ENCODE measurements at places on chromosomes 4 and X.

DNA sequence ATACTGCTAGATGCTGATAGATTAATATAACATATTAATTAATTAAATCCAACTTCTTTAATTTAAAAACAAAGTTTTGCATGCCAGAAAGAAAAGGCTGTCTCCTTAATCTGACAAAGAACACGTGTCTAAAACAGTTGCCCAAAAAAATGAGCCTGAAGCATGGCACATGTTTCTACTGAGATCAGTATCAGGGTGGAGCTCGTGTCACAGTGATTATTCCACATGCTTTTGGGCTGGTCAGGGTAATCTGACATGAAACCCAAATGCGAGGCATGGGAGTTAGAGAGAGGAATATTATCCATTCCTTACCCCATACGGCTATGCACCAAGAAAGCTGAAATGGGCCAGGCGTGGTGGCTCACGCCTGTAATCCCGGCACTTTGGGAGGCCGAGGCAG, 79.4 kb upstream of the ADRA2C start:
- no peak for DNase-seq

GRCh38 chr4:90227177-90227576, 100.0 kb downstream of the CCSER1 start:
- DNase-seq = no peak

- no peak for DNase-seq
These were observed 6.1 kb downstream of the RPS3A start for GRCh38 chr4:151105454-151106032.

DNA sequence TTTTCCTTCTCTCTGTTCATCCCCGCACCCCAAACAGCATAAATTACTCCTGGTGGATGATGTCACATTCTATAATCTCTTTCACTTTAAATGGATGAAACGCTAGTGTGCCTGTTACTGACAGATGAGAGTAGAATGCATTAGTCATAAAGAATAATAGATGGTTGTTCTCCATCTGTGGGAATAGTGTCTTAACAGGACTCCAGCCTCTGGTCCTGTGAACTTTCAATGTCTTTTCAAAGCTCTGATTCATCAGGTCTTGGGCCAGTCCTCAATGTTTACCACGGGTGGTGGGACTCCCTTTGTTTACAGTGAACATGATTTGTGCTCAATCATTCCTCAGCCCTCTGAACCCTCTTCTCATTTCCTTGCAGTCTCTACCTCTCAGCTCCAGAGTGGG, 182.6 kb downstream of the GABRB1 start:
- DNase-seq = no peak

DNA sequence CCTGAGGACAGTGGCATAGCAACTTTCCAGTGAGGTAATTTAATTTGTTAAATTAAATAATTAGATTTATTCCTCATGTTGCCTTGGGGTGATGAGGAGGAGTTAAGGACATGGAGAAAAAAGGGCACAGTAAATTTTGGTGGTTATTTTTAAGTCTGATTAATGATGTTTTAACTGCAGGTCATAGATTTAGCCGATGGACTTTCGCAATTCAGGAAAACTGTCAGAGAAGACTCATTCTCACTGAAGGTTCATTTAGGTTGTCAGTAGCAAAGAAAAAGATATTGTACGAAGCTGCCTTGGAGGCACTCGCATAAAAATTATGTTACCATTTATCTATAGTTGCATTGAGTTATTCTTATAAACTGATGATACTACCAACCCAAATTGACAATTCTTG, 164.2 kb upstream of the PITX2 start:
- DNase-seq = no peak

GRCh38 chr4:27763830-27764525, 903.3 kb downstream of the STIM2 start:
- DNase-seq = no peak

DNA sequence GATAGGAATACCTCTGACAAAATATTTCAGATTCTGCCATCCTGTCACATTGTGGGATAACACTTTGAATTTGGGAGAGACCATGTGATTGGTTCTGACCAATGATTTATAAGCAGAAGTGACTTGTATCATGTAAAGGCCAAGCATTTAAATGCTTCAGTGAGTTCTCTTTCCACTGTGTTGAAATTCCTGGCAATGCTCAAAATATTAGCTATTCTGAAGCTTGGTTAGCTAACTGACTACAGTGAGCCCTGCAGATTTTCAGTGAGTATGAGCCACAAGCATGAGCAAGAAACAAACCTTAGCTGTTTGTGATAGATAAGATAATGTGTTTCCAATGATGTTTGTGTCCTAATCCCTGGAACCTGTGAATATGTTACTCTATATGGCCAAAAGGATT, 562.8 kb upstream of the AADAT start:
- no peak for DNase-seq

GRCh38 chr4:40952217-40952616, 202.5 kb downstream of the NSUN7 start:
- no peak for DNase-seq

DNA sequence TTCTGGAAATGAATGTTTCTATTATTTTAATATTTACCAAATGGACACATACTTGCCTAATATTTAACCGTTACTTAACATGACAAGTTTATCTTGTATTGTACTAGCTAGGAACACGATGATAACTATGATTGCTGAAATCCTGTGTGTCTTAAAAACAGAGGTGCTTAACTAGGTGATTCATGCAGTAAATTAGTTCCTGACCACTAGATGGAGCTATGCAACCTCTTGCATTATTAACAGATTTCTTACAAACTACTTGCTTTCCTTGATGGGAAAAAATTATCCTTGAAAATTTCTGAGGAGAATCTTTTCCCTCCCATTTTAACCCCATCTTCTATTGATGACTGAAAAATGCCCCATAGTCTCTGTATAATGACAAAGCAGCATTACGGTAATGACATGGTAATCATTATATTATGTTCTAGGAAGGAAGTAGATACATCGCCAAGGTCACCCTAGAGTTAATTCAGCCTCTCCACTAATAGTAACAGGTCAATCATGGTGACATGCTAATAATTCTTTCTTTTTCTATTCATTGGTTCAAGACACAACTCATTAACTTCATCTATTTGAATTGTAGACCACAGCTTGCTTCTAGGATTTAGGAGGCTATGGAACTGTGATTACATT, 844.2 kb downstream of the RAPGEF2 start:
- no peak for DNase-seq

GRCh38 chrX:65300104-65300809, 234.3 kb downstream of the LAS1L start:
- no peak for DNase-seq

DNA sequence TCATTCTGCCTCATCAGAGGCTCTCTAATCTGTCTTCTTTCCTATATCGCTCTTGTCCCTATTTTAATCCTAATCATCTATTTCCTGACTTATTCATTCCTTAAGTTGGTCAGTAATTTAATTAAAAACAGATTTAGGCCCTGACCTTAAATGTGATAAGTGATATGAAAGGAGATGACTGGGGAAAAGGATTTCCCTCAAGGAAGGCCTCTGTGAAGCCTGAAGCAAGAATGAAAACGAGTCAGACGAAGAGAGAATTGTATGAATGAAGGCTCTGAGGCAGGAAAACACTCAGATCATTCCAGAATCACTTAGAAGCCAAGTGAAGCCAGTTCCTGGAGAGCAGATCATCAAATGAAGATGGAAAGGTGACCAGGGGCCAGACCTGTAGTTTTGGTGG, 22.1 kb downstream of the PKD2 start:
- DNase-seq = no peak

GRCh38 chr4:40314951-40315350, 20.2 kb upstream of the CHRNA9 start:
- DNase-seq = no peak

- no peak for DNase-seq
These were observed 45.8 kb downstream of the TSPAN5 start for GRCh38 chr4:98612318-98613250.

DNA sequence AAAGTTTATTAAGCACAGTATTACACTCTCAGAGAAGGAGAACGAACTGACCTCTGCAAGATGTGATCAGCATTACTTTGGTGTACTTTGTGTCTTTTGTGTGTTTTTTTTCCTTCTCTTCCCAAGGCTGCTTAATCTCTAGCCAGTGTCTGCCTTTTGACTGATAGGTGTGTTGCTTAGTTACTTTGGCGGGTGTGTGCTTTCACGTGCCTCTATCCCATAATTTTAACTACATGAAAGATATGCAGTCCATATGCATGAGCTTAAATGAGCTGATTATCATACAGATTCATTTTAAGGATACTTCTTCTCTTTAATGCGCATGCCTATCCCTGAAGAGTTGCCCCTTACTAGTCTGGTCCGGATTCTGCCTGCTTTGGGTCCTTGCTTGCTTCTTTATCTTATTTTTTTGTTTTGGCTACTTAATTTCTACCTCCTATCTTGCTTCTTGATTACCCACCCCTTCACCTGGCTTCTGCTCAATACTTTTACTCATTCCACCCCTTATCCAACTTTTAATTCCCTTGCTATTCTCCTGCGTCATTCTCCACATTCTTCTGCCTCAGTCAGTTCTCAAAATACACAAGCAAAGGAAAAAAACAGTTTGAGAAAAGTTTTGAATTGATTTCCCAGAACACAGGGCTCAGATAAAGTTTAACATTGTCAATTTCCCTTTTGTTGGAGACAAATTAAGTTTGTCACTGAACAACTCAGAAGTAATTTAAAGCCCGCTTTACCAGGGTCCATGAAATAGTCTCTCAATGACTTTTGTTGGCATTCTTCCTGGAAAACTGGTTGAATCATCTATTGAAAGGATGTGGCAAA, 182.0 kb downstream of the TENT5D start:
- no peak for DNase-seq

DNA sequence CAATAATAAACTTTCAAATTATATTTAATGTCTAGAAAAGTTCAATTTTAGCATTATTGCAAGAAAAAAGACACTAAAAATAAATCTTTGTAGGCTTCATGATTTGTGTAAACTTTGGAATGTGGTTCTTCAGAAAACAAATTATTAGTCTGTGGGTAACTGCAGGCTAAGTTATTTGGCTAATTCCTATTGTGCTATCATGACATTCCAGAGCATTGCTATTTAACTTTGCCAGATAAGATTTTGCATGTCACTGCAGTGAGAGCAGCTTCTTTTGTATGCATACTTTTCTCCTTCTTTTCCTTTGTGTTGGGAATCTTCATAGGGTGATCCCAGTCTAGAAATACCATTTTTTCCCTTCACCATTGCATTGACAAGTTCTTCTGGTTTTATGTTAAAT, 130.0 kb downstream of the AWAT2 start:
- DNase-seq = no peak

GRCh38 chr4:498328-498904, 540 bp downstream of the ZNF721 start:
- DNase-seq = no peak

DNA sequence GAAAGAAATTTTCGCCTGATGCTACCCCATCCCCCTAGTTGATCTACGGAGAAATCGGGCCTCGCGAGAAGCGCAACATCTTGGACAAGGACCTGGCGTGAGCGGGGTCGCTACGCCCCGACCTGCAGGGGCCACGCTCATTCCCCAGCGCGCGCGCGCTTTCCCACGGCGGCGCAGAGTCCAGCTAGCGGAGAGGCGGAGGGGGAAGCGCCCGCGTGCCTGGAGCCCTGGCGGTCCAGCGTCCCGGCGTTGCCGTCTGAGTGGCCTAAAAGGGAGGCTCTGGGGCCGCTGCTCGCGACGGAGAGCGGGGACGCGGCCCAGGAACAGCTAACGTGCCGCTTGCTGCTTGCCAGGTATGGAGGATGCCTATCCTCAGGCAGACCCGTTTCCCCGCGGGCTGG, 6.0 kb upstream of the SOX3 start:
- DNase-seq = no peak

DNA sequence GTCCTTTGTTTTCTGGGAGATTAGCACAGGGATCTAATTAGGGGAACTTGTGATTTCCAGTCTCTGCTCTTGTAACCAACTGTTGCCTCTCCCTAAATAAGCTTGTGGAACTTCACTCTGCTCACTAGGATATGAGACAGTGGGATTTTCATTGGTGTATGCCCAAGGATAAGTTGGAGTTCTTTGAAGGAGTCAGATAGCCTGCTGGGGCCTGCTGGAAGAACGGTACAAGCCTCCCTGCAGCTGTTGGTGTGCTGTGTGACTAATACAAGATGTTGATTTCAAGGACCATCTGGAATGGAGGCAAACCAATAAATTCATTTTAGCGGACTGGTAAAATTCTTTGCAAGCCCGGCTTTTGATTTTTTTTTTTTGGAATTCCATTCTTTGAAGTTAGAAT, 167.0 kb downstream of the AASDH start:
- no peak for DNase-seq

DNA sequence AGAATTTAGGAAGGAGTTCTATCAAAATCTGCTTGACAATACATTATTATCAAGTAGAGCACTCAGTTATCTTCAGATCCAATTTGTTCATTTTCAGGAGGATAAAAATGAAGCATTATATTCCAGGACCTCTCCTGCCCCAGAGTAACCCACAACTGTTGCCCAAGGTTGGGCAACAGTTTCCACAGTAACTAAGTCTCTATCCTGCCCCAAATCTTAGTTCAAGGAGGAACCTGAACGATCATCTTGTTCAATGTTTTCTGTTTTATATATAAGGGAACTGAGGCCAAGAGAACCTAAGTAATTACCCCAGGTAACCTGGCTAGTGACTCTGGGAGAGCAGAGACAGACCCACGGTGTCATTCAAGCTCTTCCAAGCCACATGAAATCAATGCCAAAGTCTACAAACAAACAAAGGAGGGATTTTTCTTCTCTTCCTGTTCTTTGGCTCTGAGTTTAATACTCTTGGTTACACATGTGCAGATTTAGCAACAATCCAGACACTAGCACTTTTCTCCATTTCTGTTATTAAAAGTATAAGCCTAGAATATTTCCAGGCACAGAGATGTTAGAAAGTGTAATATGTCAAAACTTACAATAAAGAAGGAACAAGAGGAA, 105.6 kb downstream of the C4orf51 start:
- no peak for DNase-seq

DNA sequence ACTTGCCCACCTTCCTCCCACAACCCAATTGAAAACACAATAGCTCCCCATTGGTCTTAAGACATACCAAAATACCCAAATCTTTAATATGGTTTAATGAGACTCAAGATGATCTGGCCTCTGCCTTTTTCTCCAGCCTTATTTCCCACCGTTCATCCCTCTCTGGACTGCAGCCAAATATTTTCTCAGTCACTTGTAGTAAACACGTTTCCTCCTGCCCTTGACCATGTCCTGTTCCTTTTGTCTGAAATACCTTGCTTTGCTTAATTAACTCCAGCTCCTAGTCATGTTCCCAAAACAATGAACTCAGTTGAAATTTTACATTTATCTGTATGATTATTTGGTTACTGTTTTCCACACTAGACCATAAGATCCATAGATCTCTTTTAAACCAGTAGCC, 8.4 kb upstream of the NUP54 start:
- DNase-seq = no peak

GRCh38 chrX:106894978-106895452, 8.1 kb downstream of the RIPPLY1 start:
- DNase-seq = no peak

GRCh38 chr4:152063621-152064240, 302.9 kb upstream of the GATB start:
- no peak for DNase-seq

DNA sequence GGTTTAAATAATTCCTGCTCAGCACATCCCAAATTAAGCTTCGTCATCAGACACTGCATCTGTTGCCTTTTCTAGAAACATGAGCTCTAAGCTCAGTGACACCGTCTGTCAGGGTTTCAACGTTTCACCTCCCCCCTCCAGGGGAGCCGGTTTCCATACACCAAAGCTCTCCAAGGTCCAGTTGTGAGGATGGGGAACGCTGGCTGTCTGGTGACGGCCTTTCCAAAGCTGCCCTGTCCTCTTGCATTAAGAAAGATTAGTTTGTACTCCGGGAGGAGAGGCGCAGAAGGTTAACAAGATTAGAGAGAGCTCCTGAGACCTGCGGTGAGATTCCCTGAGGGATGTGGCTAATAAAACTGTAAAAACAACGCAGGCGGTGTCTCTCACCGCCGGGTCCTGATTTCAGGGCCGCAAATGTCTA, 43.2 kb downstream of the ASMT start:
- no peak for DNase-seq

Data from stimulated activated CD4-positive, alpha-beta T cell treated with anti-CD3 and anti-CD28 coated beads, Interleukin-4, amount 100 ng/mL, for 4 hours (primary cell).